ENCODE measurements at places on chromosomes 11 and 22.

GRCh38 chr11:113119966-113120736 lies 158.9 kb downstream of the NCAM1 start:
- no peak for DNase-seq

DNA sequence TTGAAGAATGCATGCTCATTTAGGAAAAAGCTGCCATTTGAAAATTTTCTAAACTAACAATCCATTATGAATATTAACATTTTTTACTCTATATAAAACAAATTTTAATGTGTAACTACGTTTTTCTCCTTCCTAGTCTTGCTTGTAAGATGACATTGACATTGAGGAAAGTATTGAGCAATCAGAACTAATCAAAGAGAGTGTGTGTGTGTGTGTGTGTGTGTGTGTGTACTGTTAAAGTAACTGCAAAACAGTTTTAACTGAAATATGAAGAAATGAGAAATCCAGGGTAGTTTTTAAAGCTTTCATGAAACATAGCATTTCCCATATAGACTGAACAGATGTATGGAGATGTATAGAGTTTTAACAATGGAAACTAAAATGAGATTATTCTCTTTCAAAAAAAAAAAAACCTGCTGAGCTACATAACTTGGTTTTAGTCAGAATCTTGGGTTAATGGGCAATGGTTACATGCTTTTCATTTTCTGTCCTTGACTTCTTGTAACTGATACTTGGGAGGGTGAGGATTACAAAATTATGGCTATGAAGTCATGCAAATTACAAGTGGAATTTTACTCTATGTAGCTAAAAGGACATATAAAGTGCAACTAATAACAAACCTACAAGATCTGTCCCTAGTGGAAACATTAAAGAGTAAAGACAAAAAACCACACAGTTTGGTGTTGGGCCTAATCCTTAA lies 2.0 kb downstream of the PDGFD start:
- DNase-seq = no peak

DNA sequence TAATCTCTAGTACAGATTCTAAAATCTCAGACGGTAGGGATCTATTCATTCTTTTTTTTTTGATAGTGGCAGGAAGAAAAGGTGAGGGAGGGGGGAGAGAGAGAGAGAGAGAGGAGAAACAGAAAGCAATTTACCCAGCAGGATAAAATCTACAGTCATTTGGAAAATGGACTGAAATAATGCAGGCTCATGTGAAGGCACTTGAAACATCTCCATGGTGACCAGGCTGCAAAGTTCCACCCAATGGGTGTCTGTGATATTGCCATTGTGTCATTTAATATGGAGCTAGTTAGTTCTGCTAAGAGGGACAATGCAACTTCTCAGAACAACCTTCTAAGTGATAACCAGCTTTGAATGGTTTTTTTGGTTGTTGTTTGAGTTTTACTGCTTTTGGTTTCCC lies 165.2 kb upstream of the RAG2 start:
- DNase-seq = no peak

GRCh38 chr22:28955817-28956216 lies 72.4 kb downstream of the ZNRF3 start:
- no peak for DNase-seq

DNA sequence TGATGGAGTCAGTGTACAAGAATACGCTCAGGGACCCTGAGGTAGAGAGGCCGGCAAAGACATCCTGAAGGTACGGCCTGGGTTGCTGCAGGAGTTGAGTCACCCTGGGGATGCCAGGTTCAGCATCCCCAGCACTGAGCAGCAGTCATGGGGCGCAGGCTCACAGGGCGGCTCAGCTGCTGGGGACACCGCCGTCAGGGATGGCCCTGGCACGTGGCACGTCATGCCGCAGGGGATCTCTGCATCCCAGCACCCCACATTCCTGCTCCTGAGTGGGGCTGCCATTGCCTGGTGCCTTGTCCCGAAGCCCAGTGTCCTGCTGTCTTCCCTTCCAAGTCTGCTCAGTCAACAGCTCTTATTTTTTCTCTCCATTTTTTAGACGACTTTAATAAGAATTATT lies 168.7 kb upstream of the NTM start:
- DNase-seq = no peak

Data from SHP77 treated with DMSO at 0.1 percent for 48 hours (cell line).